ENCODE measurements at places on chromosomes 2 and 18. TPM values are rescaled to one million over a fixed set of nuclear protein-coding genes. Genes with fewer than 3 reads are reported as not detected.

Gene RHOB
- 445 TPM for total RNA-seq

Gene MOGAT1
- total RNA-seq, result 102 TPM

Gene PTPN2
- 31.0 TPM for total RNA-seq

DNA sequence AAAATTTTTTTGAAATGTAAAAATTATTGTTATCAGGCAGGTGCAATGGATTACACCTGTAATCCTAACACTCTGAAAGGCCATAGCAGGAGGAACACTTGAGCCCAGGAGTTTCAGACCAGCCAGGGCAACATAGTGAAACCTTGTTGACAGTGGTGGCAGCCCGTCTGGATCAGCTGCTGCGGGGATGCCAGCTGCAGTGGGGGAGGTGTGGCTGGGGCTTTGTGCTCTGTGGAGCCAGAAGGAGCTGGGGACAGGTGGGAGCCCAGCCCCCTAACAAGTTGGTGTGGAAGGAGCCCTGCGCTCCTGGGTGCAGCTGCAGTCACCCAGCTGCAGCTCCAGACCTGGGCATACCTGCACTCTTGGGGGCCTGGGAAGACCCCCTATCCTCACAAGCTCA, 182.4 kb upstream of the MC4R start:
- DNase-seq, result no peak

DNA sequence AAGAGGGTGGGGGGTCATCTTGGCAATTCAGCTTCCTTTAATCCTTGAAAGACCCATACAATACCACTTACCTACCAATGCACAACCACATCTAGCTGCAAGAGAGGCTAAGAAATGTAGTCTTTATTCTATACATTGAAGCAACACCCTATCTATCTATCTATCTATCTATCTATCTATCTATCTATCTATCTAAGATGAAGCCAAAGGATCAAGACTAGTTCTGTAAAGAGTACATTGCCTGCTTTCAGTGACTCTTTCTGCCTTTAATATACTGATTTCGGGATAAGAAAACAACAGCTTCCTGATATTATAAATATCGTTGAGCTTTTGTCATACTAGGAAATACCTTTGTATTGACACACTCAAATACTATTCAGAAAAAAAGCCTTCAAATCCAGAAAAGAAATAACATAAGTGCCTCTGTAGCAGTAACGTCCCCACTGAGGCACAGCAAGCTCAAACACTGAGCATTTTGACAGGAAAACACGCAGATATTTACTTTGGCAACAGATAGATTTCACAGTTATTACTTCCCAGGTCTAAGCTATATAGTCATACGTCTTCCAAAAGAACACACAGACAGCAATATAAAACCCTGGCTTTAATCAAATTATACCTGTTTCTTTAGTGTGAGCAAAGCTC, 139.4 kb upstream of the SERTAD2 start:
- no peak for DNase-seq

Gene CACNB4
- total RNA-seq, result 1.8 TPM

- peak; percentile 53 for DNase-seq
Measured at GRCh38 chr18:7946734-7947377, 379.7 kb downstream of the PTPRM start.

GRCh38 chr2:191115804-191116203, 35.0 kb downstream of the STAT4 start:
- no peak for DNase-seq

Gene NEU2
- total RNA-seq, result not detected

GRCh38 chr2:122011493-122012270, 256.2 kb downstream of the TSN start:
- no peak for DNase-seq

Gene DSG1
- 0.89 TPM for total RNA-seq

DNA sequence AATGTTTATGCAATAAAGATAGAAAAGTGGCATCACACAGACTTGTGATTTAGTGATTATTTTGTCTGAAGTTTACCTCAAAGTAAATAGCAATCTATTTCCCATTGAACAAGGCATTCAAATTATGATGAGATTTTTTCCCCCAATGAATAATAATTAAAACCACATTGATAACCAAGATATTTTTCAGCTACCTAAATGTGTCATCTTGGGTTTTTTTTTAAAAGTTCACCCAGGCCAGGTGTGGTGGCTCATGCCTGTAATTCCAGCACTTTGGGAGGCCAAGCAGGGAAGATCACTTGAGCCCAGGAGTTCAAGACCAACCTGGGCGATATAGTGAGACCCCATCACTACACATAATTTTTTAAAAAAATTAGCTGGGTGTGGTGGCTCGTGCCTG, 27.0 kb downstream of the MYOM1 start:
- no peak for DNase-seq

Gene OTOS
- not detected for total RNA-seq

Measured in mucosa of gallbladder (tissue), 1 donor.